ENCODE measurements at places on chromosomes 3 and 15.
A peak's percentile ranks its signal among the peaks of the same experiment; 100 is the strongest.

DNA sequence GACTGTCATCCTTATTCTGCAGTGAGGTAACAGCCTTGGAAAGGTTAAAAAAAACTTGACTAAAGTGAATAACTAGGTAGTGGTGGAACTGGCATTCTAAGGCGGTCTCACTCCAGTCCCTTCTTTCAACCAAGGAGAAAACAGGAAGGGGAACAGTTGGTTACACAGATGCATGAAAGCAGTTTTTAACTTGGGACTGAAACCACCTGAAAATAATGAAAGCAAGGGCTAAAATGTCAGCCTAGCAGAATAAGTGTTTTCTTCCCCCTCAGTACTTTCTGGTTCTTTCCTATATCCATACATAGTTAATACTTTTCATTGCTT, 748 bp upstream of the AVEN start:
- peak; percentile 51 for DNase-seq

- DNase-seq, result peak; percentile 53
These were observed 96.2 kb upstream of the TRPM1 start for GRCh38 chr15:31197497-31198414.

DNA sequence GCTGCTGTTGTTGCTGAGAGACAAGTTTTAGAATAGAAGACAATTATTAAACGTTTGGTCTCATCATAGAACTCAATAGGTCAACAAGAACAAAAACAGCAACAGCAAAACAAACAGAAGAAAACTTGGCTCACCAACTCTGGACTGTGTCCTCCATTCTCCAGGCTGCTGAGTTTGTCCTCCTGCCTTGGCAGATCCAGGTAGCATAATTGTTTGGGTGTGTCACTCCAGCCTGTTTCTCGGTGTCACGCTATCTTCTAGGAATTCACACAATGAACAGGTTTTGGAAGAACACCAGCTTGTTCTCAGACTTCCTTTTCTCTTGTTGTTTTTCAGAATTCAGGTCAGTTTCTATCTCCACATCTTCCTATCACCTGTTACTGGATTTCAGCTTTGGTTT, 34.7 kb downstream of the ARRDC4 start:
- DNase-seq, result no peak

DNA sequence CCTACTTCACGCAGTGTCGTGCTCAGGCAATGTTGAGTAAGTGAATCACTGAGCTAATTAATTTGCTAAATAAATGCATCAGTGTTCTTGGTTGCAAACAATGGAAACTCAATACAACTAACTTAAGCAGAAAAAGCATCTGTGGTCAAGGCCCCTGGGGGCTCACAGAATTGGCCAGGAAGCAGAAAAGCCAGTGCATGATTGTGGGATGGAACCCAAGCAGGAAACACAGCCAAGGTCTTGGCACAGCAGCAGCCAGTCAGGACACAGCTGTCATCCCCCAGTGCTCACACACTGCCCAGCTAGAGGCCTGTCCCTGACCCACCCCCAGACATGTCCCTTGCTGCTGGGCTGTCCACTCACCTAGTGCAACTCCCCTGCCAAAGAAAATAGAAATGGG, 85.9 kb downstream of the AQP9 start:
- DNase-seq, result no peak

DNA sequence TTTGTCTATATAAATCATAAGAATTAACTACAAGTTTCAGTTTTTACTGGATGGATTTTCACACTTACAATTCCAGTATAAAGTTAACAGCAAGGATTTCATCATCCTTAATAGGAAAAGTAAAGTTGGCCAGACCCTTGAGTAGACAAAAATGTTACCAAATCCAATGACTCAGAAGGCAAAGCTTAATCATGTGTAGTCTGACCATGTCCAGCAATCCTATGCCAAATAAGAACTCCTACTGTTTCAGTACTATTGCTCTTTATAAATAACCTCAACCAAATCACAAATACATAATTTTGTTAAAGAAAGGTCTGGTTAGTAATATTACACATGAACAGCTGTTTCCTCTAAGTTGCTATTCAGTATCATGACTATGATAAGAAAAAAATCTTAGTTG, 35.0 kb downstream of the PLOD2 start:
- DNase-seq, result no peak

DNA sequence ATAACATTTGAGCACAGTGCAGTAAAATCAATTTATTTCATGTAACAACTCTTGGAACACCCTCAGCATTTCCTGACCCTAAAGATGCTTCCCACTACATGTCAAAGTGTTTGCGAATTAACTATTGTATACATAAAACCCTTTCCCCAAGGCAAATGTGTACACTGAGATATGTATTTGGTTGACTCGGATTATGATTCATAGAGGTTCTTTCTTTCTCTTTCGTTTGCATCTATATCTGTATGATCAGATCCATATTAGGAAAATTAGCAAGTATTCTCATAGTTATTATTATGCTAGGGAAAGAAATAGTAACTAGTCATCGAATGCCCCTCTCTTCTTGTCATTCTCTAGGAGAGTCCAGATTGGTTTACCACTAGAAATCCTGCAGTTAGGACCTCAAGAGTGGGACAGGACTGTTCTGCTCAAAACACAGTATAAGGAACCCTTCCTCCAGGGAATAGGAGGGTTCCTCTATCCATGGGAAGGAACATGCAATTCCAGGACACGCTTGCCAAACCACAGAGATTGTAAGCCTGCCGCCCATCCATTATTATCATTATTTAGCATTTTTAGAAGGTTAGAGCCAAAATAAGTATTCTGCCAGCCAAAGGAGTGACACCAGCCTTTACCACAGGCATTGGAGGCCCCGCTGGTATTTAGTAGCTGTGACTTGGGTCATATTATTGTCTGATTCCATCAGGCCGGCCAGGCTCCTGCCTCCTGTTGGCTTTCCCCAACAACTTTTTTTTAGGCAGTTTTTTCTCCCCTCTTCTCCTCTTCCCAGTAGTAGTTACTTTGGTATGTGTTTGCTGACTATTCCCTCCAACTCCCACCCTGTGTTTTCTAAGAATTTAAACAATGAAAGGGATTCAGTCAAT, 100.7 kb downstream of the GALK2 start:
- no peak for DNase-seq

DNA sequence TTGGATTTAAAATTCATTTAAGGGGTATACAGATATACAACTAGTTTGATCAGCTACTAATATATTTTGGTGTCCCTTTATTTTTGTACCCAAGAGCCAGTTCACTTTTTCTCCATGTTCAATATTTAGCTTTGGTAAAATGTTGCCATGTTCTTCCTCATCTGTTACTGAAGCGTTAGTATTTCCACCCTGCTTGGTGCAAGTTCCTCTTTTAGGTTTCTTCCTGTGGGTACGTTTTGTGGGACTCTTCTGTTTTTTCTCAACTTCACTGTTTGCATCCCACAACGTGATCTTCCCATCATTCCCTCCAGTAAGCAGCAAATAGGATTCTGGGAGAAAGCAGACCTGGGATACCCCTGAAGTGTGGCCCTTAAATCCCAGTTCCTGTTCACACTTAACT, 14.1 kb downstream of the WDR53 start:
- peak; percentile 65 for DNase-seq

DNA sequence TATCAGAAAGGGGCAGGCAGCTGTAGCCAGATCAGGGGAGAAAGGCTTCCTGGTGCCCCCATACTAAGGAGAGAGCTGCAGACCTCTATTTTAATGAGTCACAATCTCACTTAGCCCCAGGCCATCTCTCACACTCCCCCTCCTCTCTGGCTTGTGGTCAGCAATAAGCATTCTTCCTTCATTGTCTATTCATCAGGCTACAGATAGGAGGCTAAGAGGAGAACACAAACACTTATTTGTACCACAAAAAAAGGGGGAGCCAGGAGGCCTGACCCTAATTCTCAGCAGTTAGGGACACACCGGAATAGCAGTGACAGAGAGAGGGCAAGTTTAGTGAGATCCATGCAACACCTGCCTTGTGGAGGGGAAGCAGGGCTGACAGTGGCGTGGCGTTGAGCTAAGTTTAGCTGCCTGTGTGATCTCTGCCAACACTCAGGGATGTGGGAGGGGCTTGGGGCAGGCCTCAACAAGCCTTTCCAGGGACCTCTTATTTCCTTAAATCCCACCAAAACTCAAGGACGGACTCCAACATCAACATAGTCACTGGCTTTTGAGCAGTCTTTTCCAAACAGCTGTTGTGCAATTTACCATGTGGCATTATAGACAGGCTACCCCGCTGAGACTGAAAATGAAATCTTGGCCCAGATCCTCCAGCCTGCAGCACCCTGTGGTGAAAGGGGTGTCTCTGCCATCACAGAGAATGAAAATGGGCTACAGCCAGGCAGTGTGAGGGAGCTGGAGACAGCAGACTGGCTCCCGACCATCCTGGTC, 191.9 kb upstream of the TSC22D2 start:
- no peak for DNase-seq

DNA sequence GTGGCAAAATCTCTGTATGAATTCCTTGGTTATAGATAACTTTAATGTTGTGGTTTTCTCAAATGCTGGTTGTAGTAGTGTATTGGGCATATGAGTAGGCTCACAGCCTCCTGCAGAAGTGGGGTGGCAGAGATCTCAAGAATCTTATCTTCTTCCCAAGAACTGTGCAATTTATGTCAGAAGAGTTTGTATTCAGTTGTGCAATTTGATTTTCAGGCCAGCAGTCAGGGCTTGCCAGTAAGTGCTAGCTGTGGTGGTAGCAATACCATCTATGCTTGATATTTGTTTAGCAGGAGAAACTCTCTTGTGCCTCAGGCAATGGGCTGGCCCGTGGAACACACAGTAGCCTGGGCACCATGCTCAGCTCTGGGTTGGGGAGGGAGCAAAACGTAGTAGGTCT, 58.4 kb upstream of the GOLIM4 start:
- DNase-seq, result peak; percentile 57

DNA sequence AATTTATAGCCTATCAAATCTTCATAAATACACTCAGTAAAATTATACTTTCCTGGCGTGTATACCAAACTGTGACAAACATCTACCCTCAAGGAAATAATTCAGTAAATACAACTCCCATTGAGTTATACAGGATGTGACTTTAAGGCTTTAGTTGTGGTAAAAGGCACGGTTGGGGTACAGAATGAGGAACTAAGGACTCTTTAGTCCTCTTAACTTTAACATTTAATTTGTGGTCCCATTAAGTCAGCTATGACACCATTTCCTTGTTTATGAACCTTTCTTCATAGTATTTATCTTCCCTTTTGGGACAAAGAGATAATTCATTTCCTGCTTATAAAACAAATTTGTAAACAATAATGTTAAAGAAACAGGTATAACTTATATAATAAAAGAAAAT, 30.2 kb downstream of the IFT80 start:
- DNase-seq, result peak; percentile 73

DNA sequence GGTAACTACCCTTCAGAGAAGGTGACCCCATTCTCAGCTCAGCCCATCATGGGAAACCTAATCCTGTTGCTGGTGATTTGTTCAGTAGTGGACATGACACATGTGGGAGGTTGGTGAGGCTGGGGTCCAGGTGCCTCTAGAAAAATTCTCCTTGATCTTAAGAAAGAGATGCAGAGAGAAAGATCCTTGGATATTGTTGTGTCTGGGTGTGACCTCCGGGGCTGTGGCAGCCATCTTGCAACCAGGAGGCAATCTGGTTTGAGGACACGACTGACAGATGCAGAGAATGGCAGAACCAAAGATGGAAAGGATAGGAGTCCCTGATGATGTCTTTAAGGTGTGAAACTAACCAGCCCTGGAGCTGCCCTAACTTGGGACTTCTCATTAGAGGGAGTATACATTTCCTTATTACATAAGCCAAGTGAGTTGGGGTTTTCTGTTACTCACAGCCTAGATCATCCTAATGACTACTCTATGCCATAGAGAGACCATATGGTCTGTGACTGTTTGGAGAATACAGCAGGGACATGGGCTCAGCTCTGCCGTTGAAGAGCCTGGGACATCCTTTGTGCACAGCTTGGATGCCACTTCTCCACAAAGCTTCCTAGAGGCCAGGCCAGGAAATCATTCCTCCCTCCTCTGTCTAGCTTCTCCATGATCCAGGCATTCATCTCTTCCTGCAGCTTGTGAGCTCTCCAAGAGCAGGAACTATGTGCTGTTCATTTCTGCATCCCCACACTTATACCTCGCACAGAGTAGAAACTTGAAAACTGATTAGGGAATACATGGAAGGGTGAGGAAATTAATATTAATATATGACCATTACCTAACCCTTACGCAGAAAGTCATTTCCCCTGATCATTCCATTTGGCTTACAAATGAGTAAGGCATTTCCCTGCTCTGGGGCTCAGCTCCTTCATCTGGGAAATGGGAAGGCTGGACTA, 45.9 kb downstream of the HRH1 start:
- no peak for DNase-seq

DNA sequence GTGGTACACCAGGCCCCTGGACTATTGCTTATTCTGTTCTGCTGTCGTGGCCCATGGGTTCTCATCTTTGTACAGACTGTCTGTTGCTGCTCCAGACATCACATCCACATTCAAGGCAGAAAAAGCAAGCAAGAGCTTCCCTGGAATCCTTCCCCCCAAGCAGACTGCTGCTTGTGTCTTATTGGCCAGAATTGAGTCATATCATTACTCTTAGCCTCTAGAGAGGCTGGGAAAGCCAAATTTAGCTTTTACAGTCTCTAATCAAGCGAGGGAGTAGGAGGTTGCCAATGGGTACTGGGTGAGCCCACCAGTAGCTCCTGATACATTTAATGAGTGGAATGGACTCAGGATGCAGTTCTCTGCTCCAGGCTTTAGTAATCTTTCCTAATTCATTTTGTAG, 39.4 kb downstream of the RAB6B start:
- no peak for DNase-seq

- DNase-seq, result no peak
These were observed 59.8 kb upstream of the USP3 start for GRCh38 chr15:63444611-63445010.

- no peak for DNase-seq
These were observed 29.7 kb downstream of the AMOTL2 start for GRCh38 chr3:134344560-134344959.

DNA sequence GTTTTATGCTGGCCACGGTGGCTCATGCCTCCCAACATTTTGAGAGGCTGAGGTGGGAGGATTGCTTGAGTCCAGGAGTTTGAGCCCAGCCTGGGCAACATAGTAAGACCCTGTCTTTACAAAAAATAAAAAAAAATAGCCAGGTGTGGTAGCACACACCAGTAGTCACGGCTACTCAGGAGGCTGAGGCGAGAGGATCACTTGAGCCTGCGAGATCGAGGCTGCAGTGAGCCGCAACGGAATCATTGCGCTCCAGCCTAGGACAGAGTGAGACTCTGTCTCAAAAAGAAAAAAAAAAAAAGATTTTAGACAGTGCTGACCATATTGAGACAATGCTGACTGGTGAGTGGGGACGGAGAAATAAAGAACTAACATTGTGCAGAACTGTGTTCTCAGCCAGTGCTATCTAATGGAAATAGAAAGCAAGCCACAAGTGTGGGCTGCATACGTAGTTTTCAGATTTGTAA, 67.2 kb downstream of the ST6GAL1 start:
- no peak for DNase-seq
